ENCODE measurements at places on chromosomes 7 and 10. TPM values are rescaled to one million over a fixed set of nuclear protein-coding genes. Genes with fewer than 3 reads are reported as not detected.

DNA sequence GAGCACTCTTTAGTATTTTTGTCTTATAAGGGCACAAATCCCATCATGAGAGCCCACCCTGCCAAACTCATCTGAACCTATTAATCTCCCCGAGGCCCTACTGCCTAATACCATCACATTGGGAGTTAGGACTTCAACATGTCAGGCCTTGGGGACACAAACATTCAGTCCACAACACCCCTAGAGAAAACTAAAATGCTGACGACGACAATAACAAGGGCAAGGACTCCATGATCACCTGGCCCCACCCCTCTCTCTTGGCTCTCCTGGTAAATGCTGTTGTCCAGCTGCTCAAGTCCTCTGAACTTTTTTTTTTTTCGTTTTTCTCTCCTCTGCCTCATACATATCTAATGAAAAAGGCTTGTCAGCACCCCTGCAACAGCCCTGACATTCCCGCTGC lies 118.8 kb upstream of the MKI67 start:
- DNase-seq, result no peak

DNA sequence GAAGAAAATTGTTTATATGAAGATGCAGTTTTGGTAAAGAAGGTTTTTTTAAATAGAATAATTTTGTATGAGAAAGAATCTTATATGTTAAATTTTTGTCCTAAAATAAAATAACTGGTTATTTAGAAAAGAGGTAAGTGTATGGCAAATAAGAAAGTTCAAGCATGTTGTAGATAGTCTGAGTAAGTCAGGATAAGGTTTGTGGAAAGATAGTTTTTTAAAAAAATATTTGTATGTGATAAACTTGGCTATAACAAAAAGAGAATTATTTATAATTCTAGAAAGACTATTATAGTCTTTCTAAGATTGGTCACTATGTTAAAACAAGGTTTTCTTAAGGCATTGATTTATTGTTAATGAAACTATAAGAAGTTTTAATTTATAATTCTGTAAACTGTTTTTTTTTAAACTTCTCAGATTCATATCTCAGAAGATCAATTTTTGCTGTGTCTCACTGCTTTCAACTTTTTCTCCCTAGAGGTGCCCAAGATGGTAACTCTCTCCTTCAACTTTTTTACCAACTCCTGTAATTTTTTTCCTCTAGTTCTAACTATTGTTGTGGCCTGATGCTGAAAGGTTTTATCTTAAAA lies 698.6 kb downstream of the CCSER2 start:
- no peak for DNase-seq

- peak; percentile 88 for DNase-seq
Measured at GRCh38 chr10:97791824-97792721, 20.3 kb upstream of the SFRP5 start.

DNA sequence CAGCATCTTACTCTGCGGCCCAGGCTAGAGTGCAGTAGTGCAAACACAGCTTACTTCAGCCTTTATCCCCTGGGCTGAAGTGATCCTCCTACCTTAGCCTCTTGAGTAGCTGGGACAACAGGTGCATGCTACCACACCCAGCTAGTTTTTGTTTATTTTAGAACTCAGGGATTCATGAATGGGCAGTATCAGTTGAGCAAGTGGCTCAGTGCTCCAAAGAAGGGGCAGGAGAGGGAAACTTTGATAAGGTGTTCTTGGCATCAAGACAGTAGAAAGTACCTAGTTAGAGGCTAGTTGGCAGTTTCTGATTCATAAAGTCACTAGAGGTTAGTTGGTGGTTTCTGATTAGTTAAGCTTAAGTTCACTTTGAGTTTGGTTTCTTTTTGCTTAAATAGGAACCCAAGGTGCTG lies 18.4 kb downstream of the TRIM24 start:
- no peak for DNase-seq

DKK1 gene
- 2.0 TPM for total RNA-seq

ASB15 gene
- total RNA-seq, result 0.64 TPM
